ENCODE measurements at places on chromosomes 6 and 20.

DNA sequence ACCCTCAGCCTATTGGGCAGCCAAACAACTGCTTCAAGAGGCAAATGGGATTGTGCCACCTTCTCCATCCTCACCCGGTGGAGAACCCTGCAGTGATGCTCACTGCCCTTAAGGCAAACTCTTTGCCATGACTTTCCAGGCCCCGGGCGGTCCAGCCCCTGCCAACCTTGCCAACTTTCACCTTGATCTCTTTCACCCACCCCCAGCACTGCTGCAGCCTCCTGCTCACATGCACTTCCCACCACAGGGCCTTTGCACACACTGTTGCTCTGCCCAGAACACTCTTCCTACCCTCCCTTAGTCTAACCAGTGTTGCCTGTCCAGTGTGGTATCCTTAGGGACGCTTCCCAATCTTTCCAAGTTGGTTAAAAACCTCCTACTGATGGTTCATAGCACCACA is 221.1 kb downstream of the EYA2 start:
- DNase-seq = no peak

DNA sequence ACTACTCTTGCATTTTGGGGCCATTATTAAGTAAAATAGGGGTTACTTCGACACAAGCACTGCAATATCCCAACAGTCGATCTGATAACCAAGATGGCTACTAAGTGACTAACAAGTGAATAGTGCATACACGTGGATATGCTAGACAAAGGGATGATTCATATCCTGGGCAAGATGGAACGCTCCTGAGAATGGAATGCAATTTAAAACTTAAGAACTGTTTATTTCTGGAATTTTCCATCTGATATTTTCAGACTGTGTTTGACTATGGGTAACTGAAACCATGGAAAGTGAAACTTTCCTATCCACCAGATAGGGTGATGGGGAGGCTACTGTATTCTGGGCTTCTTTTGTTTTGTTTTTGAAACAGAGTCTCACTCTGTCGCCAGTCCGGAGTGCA is 66.5 kb downstream of the ILRUN start:
- no peak for DNase-seq

GRCh38 chr6:2028457-2029038 is 216.9 kb downstream of the GMDS start:
- no peak for DNase-seq

DNA sequence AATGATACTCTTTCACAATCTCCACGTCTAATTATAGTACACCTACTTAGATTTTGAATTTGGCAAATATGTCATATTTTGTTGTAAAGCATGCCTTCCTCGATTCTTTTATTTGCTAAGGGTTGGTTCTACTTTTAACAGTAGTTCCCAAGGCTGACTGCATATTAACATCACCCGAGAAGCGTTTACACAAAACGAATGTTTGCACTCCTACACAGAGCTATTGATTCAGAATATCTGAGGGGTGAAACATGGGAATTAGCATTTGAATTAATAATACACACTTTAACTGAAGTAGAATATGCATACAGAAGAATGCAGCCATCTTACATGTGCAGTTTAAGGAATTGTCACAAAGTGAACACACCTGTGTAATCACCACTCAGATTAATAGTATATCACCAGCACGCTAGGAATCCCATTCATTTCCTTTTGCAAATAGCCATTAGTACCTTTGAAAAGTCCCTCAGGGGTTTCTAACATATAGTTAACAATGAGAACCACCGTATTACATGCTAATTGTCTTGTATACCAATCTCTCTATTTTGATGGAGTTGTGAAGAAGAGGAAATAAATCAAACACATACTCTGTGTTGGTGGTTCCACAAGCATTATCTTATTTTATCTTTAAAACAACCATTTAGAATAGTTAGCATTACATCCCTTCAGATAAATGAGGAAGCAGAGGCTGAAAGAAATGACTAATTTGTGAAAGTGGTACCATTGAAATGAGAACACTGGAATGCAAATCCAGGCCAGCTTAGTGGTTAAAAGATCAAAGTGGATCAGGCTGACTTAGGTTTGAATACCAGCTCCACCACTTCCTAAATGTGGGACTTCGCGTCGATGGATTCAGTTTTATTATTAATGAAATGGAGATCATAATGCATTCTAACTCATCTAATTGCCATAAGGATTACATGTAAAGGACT is 317.6 kb downstream of the HDGFL1 start:
- no peak for DNase-seq

DNA sequence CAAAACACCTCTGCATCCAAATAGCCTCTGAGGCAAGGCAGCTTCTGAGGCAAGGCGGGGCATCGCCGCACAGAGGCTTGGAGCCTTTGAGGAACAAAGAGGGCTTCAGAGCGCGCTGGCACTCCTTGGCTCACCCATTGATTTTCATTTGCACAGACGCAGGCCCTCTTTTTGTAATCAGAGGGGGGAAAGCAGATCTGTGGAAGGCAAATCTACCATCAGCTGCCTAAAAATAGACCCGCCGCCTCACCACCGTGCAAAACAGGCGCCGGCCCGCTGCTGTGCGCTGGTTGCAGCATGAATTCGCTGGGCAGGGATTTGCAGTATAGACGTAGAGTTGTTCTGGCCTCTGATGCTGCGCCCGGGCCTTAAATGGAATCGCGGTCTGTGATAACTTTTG is 69.9 kb upstream of the STMND1 start:
- DNase-seq = no peak

- DNase-seq = no peak
Measured at GRCh38 chr6:158303210-158303731, 9.0 kb upstream of the TULP4 start.

DNA sequence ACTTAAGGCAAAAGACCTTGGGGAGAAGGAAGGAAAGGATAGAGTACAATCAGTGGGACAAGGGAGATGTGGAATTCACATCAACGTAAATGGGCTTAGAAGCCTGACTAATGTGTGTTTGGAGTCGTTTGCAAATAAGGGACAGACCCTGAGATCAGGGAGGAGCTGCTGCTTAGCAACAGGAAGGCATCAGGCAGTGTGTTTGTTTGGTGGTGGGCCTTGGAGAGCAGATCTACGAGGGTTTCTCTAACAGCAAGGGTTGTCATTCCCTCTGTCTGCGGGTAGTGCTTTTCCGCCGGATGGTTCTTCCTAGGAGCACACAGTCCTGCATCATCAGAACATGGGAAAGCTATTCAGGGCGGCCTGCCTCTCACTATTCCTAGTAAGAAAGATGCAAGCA is 40.4 kb downstream of the C6orf118 start:
- DNase-seq = no peak
